ENCODE measurements at places on chromosomes 2 and 18.

DNA sequence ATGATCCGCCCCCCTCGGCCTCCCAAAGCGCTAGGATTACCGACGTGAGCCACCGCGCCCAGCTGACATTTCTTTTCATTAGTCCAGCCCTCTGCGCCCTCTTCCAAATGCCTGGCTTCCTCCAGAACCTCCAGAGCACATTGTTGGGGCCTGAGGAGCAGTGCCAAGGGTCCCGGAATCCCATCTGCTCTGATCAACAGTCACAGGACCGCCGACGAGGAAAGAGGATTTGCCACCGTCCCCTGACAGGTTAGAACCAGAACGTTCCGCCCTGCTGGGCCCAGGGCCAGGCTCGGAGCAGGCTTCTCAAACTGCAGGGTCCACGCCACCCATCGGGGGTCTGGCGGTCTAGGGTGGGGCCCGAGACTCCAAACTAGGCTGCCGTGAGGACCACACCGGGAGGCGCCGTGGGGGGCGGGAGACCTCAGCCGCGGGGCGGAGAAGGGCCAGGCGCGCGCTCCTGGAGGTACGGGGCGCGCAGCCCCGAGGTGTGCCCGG, 36.9 kb upstream of the ITM2C start:
- DNase-seq = no peak

DNA sequence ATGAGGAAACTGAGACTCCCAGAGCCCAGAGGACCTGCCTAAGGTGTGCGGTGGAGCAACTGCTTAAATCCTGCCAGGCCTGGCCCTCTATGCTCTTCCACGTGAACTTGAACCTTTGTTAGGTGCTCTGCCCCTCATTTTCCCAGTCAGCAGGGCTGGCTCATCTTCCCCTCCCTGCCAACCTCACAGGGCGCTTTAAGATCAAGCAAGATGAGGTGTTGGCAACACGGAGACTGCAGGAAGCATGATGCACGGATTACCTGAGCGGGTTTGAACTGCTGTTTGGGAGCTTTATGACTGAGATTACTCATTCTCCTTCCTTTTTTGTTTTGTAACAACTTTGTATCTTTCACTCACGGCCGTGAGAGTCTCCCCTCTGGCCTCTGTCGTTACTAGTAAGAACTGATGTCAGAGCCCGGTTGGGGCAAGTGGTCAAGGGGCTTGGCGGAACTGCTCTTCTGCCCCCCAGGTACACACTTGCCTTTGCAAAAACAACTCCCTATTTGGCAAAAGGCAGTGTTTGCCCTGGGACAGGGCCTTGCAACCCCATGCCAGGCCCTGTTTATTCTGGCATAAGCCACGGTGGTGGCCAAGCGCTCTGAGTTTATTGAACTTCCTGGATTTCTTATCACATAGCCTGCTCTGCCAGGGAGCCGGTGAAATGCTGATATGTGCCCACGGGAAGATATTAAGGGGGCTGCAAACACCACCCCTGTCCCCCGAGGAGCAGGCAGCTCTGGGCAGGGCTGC, 127.8 kb downstream of the INHBB start:
- DNase-seq = no peak

DNA sequence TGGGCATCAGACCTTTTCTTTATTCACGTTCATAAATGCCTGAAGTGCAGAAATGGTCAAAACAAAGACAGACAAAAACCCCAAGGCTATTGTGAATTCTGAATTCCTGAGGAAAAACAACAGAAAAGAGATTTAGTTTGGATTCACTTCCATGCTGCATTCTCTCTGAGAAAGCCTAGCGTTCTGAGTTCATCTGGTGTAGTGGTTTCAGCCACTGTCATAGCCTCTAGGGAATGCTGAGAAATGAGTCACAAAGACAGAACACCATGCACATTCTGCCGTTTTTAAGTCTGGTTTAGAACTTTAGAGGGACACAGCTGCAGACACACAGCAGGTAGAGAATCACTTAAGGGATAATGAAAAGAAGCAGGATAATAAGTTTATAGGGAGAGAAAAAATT, 93.8 kb downstream of the LRP1B start:
- DNase-seq = no peak

DNA sequence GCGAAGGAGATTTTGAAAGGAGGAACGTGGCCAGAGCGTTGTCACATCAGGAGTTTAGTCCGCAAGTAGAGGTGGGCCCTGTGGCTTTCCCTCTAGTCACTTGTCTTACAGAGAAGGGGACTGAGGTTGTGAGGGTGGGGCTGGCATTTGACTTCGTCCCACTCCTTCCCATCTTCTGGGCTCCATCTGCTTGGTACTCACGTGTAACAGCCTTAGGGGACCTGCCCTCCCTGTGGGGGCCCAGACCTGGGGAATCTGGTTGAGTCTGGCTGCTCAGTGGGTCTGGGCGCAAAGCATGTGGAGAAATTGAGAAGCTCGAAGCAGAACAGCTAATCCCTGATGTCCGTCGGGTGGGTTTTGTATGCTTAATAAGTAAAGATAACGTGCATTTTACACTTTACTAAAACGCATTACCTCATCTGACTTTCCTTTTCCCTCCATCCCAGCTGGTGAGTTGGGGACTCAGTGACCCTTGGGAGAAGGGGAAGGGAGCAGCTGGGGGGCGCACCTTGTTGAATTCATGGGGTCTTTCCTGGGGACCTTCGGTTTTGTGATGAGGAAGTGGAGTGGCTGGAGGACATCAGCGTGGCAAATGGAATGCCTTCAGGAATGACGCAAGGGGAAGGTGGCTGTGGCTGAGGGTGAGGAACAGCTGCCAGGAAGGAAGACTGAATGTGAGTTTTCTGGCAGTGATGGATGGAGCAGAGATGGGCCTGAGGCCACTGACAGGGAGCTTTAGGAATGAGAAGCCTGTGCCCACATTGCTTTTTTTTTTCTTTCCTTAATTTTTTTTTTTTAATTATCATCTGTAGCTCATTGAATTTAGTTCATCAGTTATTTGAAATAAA, 44.8 kb downstream of the ASAP2 start:
- no peak for DNase-seq

GRCh38 chr2:112836163-112836560, 417 bp downstream of the IL1B start:
- DNase-seq = no peak

- no peak for DNase-seq
These were observed 35.2 kb downstream of the PTMA start for GRCh38 chr2:231743376-231744116.

GRCh38 chr2:203873461-203873860, 5.9 kb downstream of the CTLA4 start:
- DNase-seq = no peak

Data from effector CD4-positive, alpha-beta T cell (primary cell).